ENCODE measurements at places on chromosomes 12 and 14.

DNA sequence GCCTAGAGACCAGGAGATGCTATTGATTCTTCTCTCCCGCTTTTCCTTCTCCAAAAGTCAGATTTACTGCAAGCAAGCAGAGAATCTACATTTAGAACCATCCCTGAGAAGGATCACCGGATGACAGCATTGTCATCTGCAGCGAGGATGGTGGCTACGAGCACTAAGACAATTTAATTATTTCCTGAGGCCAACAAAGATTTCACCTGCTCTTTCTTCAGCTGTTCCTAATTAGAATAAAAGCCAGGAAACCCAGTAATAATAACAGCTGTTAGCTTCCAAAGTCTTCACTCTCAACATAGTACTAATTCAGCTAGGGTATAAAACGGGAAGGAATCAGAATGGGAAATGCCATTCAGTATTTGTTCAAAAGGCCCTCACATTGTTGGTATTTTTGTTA is 53.3 kb downstream of the TMTC1 start:
- DNase-seq = no peak

DNA sequence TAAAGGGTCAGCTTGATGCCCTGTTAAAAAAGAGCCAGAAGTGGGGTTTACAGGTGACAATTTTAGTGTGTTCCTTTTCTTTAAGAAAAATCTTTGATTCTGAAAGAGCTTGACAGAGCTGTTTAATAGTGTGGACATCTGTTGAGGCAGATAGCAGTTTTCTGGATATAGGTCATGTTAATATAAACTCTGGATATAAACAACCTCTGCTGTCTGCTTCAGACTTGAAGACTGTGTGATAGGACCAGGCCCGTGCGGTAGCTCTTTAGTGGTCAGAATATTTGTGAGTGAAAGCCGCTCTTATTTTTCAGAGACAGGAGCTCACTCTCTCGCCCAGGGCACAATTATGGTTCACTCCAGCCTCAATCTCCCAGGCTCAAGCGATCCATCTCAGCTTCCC is 439.9 kb upstream of the RGS6 start:
- DNase-seq = no peak

DNA sequence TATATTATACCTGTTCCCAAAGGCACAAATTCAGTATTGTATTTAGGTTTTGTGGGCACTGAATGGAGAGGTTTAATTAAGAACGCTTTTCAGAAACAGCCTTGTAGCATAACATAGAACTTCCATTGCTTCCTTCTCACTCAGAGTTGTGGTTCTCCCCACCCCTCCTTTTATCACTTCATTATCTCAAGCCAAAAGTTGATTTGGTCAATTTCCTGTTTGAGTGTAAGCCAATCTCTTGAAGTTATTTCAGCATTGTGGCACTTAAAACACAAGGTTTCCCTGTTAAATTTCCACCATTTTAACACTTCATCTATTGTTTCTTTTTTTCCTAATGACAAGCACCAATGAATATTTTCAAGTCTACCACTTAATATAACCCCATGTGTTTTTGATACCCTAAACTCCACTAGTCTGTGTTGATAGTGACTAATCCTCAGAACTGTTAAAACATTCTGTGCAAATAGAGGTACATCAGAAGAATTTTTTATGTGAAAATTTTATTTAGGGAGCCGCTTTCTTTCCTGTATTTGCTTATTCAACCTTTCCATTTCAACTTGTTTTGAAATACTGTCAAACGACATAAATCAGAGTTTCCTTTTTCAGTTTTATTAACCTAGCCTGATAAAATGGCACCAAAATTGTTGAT is 340.1 kb downstream of the BCAT1 start:
- no peak for DNase-seq

DNA sequence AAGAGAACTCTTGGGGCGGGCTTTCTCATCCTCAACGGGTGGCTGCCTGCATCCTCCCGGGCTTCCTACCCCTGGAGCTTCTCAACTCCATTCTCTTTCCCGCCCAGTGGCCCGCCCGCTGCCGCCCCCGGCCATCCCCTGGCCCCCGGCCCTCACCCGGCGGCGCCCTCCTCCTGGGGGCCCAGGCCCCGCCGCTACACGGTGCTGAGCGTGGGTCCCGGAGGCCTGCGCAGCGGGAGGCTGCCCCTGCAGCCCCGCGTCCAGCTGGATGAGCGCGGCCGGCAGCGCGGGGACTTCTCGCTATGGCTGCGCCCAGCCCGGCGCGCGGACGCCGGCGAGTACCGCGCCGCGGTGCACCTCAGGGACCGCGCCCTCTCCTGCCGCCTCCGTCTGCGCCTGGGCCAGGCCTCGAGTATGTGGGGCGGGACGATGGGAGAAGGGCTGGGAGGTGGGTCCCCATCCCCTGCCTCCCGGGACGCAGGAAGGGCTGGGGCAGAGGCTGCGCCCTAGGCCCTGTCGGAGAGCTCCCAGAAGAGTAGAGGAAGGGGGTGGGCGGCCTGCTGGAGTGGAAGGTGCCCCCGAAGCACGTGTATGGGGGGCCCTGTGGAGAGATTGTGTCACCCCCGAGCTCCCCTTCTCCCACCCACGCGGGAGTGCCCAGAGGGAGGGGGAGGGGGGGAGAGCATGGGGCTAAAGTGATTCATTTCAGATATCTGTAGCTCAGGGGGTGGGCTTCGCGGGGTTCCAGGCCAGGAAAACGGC is 1.5 kb downstream of the LAG3 start:
- no peak for DNase-seq

GRCh38 chr12:49261721-49262120 is 3.2 kb upstream of the TUBA1C start:
- DNase-seq = no peak

DNA sequence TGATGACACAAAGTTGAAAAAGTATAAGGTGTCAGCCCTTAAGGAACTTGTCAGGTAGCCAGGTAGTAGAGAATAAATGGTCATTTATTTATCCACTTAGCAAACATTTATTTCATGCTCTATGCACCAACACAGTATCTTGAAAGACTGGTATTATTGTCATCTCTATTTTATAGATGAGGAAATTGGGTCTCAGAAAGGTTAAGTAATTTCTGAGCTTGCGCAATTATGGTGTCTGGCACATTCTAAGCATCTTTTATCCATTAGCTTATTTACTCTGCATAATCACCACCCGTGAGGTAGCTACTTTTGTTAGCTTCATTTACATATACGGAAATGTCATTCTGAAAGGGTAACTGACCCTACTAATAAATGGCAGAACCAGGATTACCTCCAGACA is 2.5 kb upstream of the UTP20 start:
- DNase-seq = no peak

GRCh38 chr12:25045869-25046268 is 97.0 kb upstream of the BCAT1 start:
- DNase-seq = no peak

DNA sequence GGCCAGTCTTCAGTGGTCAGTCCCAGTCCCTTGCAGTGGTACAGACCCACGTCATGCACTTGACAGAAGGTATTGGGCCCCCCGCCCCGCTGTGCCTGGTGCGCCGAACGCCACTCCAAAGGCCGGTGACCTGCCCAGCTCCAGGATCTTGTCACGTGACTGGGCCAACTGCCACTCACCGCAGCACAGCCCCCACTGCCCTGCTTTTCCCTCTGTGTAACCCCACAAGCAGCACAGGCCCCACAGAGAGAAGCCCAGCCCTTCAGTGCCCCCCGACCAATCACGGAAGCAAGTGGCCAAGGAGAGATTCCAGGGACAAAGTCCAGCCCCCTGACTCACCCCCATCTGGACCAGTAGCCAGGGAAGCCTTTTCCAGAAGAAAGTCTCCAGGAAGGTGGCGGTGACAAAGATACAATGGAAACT is 498 bp downstream of the GPR132 start:
- DNase-seq = no peak

Data from NCI-H460 (cell line).